ENCODE measurements at places on chromosomes 1 and 21.
A peak's percentile ranks its signal among the peaks of the same experiment; 100 is the strongest.

DNA sequence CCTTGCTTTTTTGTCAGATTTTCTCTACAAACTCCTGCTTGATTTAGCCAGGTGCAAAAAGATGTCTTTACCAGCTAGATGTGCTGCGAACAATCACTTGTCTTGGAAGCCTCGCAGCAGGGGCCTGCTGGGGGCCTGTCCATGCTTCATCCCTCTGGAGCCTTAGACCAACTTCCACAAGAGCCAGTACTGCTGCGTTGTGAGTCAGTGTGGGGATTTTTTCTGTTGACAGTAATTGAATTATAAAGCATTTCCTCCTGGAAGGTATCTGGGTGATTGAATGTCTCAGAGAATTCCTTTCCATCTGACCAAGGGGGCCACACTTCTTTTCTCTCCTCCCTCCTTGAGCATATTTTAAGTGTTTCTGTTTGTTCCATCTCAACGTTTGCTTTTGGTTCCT lies 40.4 kb upstream of the LDLRAP1 start:
- no peak for DNase-seq

- peak; percentile 68 for DNase-seq
These were observed 42.8 kb downstream of the ACP6 start for GRCh38 chr1:147627435-147628110.

- DNase-seq = no peak
These were observed 42.0 kb downstream of the CAPZB start for GRCh38 chr1:19443326-19443725.

- no peak for DNase-seq
These were observed 48.6 kb downstream of the PCNX2 start for GRCh38 chr1:233246965-233247364.

DNA sequence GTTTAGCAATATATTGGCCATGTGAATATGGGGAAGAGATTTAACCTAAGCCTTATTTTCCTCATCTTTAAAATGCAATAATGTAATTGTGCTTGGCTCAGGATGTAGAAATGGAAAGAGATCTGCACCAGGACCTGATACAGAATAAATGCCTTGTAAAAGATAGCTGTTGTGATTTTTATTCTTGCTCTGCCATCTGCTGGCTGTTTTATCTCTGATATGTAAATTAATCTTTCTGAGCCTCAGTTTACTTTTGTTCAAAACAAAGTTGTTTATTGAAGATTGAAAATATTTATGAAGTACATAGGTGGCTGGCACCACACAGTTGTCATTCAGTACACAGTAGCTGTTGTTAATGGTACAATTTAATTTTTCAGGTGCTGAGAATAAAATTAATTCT lies 21.9 kb downstream of the ZYG11B start:
- DNase-seq = no peak
